Natural killer cell (primary cell): ENCODE measurements at places on chromosomes 3 and 15.

GRCh38 chr3:37974121-37975083 is 16.2 kb upstream of the VILL start:
- peaks cover 5% of the 10 kb centered on the region for H3K4me1 ChIP-seq
- H3K27ac ChIP-seq: no peak overlapping the region
- no peaks in the 10 kb centered on the region for H3K27me3 ChIP-seq
- no peaks in the 10 kb centered on the region for H3K36me3 ChIP-seq
- H3K4me3 ChIP-seq: no peak overlapping the region

- H3K36me3 ChIP-seq: no peaks in the 10 kb centered on the region
- DNase-seq: no peak
- peaks cover 5% of the 10 kb centered on the region for H3K4me1 ChIP-seq
- H3K27me3 ChIP-seq: no peaks in the 10 kb centered on the region
- H3K27ac ChIP-seq: no peak overlapping the region
Observed at GRCh38 chr3:72157748-72158638, 373.0 kb upstream of the PROK2 start.

GRCh38 chr3:47007001-47007400 is 27.5 kb downstream of the NBEAL2 start:
- H3K4me1 ChIP-seq: peaks cover 18% of the 10 kb centered on the region
- no peaks in the 10 kb centered on the region for H3K27me3 ChIP-seq
- H3K4me3 ChIP-seq: no peak overlapping the region
- H3K27ac ChIP-seq: no peak overlapping the region
- DNase-seq: no peak
- H3K36me3 ChIP-seq: peaks cover 66% of the 10 kb centered on the region

DNA sequence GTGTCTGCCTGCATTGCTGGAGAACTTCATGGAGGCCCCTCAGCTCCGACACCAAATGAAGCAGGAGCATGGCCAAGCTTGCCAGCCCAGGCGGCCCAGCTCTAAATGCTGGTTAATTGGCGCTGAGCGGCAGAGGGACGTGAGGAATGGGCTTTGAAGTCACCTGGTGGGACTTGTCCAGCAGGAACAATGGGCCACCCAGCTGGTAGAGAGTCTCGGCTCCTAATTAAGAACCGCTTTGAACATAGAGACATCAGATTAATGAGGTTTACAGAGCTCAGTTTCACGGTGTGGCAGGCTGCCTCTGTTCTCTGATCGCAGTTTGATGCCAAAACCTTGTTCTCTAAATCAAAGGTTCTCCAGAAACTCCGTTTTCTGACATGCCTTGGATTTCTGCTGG is 77.5 kb upstream of the LINGO1 start:
- H3K27me3 ChIP-seq: no peaks in the 10 kb centered on the region
- H3K4me3 ChIP-seq: no peak overlapping the region
- H3K36me3 ChIP-seq: no peaks in the 10 kb centered on the region
- H3K4me1 ChIP-seq: no peaks in the 10 kb centered on the region
- H3K27ac ChIP-seq: no peak overlapping the region

DNA sequence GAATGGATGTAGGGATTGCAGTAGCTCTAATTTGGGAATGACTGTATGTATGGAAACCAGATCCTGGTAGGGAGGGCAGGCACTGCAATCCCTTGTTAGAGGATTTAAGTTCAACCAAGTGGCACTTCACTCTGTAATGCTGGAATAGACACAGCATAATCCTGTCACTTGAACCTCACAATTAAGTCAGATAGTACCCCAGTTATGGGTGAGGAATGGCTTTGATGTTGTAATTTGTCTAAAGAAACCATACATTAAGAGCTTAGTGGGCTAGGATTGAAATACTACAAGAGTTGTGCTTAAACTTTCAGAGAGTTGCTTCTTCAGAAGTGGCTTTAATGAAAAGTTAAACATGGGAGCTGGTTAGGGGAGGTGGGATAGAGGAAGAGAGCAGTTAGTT is 9.3 kb downstream of the RAB7A start:
- DNase-seq: no peak
- peaks cover 25% of the 10 kb centered on the region for H3K4me1 ChIP-seq
- no peak overlapping the region for H3K4me3 ChIP-seq

DNA sequence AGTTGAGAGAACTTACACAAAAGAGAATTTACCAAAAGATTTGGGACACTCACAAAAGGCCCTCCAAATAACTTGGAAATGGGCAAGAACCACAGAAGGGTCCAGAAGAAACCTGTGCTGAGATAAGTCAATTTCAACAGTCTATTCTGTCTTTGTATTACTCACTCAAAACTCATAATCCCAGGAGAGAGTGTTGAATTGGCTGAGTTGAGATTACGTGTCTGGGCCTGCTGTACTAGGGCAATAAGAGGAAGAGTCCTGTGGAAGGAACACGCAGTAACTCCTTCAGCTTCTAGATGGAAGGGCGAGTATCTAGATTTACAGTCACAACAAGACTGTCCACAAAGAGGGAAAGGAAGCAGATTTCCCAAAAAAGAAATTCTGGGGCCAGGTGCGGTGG is 42.5 kb upstream of the DYNC1LI1 start:
- no peak for DNase-seq
- no peak overlapping the region for H3K4me3 ChIP-seq
- H3K27ac ChIP-seq: no peak overlapping the region
- H3K36me3 ChIP-seq: no peaks in the 10 kb centered on the region
- no peaks in the 10 kb centered on the region for H3K27me3 ChIP-seq
- H3K4me1 ChIP-seq: no peaks in the 10 kb centered on the region

- no peaks in the 10 kb centered on the region for H3K36me3 ChIP-seq
- H3K27me3 ChIP-seq: no peaks in the 10 kb centered on the region
- no peak overlapping the region for H3K27ac ChIP-seq
- no peak for DNase-seq
- H3K4me1 ChIP-seq: no peaks in the 10 kb centered on the region
Observed at GRCh38 chr3:34687671-34688070, 889.2 kb downstream of the PDCD6IP start.

DNA sequence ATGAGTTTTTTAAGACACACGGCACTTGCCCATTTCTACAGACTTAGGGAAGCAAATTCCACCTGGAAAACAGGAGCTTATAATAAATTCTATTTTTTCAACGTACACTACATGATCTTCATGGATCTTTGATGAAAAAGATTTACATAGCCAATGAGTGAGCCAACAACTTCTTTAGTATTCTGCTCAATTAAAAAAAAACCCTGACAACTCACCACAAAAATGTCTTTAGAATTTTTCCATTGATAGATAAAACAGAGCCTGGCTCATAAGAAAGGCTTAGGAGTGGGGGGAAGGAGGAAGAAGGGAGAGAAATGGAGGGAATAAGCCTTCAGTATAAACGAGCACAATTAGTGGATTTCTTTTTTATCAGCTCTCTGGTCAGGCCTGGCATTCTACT is 126.7 kb downstream of the ATP10A start:
- H3K4me1 ChIP-seq: peaks cover 16% of the 10 kb centered on the region
- peaks cover 2% of the 10 kb centered on the region for H3K36me3 ChIP-seq
- H3K27me3 ChIP-seq: no peaks in the 10 kb centered on the region
- no peak for DNase-seq
- no peak overlapping the region for H3K4me3 ChIP-seq

DNA sequence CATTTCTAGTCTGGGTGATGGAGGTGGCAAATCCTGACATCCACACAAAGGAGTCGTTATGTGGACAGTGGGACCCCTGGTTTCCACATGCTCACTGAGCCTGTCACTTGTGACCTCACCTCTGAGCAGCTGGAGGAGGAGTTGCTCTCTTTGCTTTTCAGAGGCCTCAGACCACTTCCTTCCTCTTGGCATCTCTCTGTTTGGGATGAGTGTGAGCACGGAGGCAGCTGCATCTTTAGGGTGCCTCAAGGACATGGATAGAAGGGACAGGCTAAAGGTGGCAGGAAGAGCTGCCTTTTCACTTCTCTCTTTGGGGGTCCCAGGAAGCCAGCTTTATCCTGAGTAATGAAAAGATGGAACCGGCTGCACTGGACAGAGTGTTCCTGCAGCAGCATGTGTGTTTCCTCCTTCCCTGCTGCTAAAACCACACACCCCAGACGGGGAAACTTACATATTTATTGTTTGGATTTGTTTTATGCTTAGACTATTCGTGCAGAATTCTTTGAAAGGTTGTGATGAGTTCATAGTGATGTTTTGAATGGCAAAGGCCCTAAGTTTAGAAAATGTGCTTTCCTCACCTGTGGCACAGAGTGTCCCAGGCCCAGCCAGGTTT is 31.8 kb downstream of the GPR171 start:
- H3K27me3 ChIP-seq: no peaks in the 10 kb centered on the region
- no peak overlapping the region for H3K4me3 ChIP-seq
- no peaks in the 10 kb centered on the region for H3K36me3 ChIP-seq
- H3K4me1 ChIP-seq: peaks cover 32% of the 10 kb centered on the region
- DNase-seq: no peak

GRCh38 chr3:124230998-124231397 is 239.1 kb upstream of the ROPN1 start:
- no peaks in the 10 kb centered on the region for H3K27me3 ChIP-seq
- H3K27ac ChIP-seq: no peak overlapping the region
- no peaks in the 10 kb centered on the region for H3K4me1 ChIP-seq
- H3K36me3 ChIP-seq: no peaks in the 10 kb centered on the region

DNA sequence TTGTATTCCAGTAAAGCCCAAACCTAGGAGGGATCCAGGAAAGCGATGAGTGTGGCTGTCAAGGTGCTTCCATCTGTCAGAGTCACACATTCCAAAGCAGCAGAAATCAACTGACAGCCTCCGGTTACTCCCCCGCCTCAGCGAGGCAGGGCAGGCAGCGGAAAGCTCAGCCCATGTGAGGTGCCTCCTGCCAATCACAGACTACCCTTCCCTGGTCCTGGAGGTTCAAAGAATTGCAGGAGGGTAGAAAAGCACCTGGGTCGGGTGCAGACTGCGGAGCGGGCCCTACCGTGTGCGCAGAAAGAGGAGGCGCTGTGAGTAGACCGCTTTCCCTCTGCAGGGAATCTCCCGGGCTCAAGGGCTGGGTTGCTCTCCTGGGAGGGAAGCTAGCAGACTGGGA is at the start of gene UPK1B:
Gene UPK1B, plus strand, starts transcription at position 274 of the 400 bp plus-strand sequence. CDS start 13,144 bp downstream, outside the sequence.
- no peak within 1 kb of the TSS for H3K4me3 ChIP-seq
- H3K36me3 ChIP-seq: no peaks in the 10 kb centered on the region
- DNase-seq: peak; percentile 3
- H3K27ac ChIP-seq: no peak within 1 kb of the TSS

GRCh38 chr3:148106062-148106461 is 591.6 kb upstream of the AGTR1 start:
- H3K36me3 ChIP-seq: no peaks in the 10 kb centered on the region
- H3K4me1 ChIP-seq: no peaks in the 10 kb centered on the region
- DNase-seq: no peak
- H3K27me3 ChIP-seq: no peaks in the 10 kb centered on the region

- peaks cover 57% of the 10 kb centered on the region for H3K4me1 ChIP-seq
- no peaks in the 10 kb centered on the region for H3K36me3 ChIP-seq
- H3K27ac ChIP-seq: peak overlapping the region; percentile 95
- no peaks in the 10 kb centered on the region for H3K27me3 ChIP-seq
Observed at GRCh38 chr3:114290911-114291901, 2.6 kb upstream of the TIGIT start.

GRCh38 chr3:184037816-184038215 is 6.3 kb downstream of the HTR3D start:
- H3K36me3 ChIP-seq: no peaks in the 10 kb centered on the region
- no peaks in the 10 kb centered on the region for H3K27me3 ChIP-seq
- DNase-seq: no peak
- H3K27ac ChIP-seq: no peak overlapping the region
- no peak overlapping the region for H3K4me3 ChIP-seq

DNA sequence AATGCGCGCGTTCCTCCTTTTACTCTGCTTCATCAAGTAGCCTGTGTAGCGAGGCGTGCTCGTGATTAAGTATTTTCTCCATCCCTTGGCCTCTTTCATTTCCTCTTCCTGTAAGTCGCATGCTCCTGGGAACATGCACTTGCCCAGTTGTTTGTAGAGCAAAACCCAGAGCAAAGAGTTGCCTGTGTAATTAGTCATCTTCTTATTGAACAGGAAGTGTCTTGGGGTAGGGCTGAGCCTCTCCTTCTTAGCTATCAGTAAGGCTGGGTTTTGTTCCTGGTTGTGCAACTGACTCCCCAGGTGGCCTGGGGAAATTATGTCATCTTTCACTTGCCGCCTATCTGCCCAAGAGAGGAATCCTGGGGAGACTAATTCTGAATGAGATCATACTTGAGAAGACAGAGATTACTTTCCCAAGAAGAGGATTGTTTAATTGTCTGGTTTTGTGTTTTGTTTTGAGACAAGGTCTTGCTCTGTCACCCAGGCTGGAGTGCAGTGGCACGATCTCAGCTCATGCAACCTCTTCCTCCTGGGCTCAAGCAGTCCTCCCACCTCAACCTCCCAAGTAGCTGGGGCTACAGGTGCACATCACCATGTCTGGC is 14.9 kb downstream of the LIPH start:
- H3K27ac ChIP-seq: no peak overlapping the region
- no peak for DNase-seq
- no peak overlapping the region for H3K4me3 ChIP-seq
- no peaks in the 10 kb centered on the region for H3K4me1 ChIP-seq
- no peaks in the 10 kb centered on the region for H3K36me3 ChIP-seq

DNA sequence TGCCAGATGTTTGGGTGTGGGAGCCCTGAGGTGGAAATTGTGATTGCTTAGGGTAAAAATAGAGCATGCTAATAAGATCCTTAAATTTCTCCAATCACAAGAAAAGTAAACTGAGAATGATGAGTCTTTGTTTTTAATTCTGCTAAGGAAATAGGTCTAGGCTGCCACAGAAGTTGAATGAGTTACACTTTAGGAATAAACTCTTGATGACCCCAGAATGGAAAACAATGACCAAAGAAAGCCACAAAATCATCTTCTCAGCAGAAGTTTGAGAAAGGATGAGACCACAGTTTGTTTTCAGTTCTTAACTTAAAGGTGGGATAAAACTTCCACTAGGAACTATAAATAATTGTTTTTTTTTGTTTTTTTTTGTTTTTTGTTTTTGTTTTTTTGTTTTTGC is 164.6 kb upstream of the BCL6 start:
- no peak overlapping the region for H3K27ac ChIP-seq
- no peaks in the 10 kb centered on the region for H3K27me3 ChIP-seq
- no peak for DNase-seq
- no peaks in the 10 kb centered on the region for H3K4me1 ChIP-seq
- no peaks in the 10 kb centered on the region for H3K36me3 ChIP-seq

GRCh38 chr3:12158387-12159226 is at the start of gene TIMP4:
TSS of gene TIMP4 (minus strand) at chr3:12158912. CDS start at chr3:12158840, 72 bp downstream.
- no peaks in the 10 kb centered on the region for H3K36me3 ChIP-seq
- DNase-seq: no peak
- no peak within 1 kb of the TSS for H3K4me3 ChIP-seq
- H3K27me3 ChIP-seq: no peaks in the 10 kb centered on the region

DNA sequence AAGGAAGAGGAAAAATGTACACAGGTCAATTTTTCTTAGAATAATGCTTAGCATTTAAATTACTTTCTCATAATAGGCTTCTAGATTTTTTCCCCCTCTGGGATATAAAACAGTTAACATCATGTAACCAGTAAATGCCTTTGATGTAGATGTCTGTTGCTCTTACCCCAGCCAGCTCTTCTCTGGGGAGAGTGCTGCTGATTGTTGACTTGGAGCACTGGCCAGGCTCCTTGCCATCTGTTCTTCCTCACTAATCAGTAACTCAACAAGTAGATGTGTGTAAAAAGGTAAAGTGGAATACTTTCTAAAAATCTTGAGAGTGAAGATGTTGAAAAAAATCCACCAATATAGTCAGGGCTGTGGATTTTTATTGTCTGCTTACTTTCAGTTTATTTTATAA is 42.2 kb downstream of the RIOX2 start:
- no peaks in the 10 kb centered on the region for H3K27me3 ChIP-seq
- DNase-seq: no peak
- H3K36me3 ChIP-seq: no peaks in the 10 kb centered on the region
- H3K27ac ChIP-seq: no peak overlapping the region
- H3K4me1 ChIP-seq: no peaks in the 10 kb centered on the region
- H3K4me3 ChIP-seq: no peak overlapping the region

- no peaks in the 10 kb centered on the region for H3K27me3 ChIP-seq
- no peak for DNase-seq
- H3K27ac ChIP-seq: no peak overlapping the region
- H3K4me3 ChIP-seq: no peak overlapping the region
- no peaks in the 10 kb centered on the region for H3K36me3 ChIP-seq
Observed at GRCh38 chr3:181622365-181622764, 89.4 kb upstream of the SOX2 start.
